ENCODE measurements at places on chromosomes 11 and 22.

DNA sequence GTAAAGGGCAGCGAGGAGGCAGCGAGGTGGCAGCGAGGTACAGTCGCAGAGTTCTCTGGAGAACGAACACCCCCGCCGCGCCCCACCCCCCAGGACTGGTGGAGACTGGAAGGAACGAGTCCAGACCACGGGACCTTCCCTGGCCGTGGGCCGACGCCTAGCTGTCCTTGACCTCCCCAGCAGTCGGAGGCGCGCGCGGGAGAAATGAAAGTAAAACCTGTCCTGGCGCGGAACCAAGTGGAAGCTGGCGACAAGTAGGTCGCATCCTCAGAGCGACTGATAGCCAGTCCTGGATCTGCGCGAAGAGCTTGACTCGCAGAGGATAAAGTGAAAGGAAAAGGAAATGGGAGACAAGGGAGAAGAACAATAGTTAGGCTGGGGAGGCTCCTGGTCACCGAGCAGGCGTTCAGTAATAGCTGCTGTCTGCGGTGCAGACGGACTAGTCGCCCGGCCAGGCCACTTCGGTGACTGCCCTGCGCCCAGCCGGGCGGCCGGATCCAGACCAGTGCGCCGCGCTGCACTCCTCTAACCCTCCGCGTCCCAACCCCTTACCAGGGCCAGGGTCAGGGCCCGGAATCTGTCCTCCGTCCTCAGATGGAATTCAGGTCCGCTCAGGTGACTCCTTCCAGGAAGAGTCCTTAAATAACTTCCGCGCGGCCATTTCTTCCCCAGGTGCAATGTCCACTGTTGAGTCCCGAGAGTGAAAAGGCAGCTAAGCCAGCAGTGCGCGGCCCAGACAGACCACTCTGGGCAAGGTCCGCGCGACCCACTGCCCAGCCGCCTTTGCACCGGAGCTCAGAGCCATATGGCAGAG is 1.9 kb upstream of the ADM start:
- no peak for DNase-seq

- no peak for DNase-seq
Measured at GRCh38 chr11:134266841-134267251, 9.3 kb upstream of the GLB1L3 start.

DNA sequence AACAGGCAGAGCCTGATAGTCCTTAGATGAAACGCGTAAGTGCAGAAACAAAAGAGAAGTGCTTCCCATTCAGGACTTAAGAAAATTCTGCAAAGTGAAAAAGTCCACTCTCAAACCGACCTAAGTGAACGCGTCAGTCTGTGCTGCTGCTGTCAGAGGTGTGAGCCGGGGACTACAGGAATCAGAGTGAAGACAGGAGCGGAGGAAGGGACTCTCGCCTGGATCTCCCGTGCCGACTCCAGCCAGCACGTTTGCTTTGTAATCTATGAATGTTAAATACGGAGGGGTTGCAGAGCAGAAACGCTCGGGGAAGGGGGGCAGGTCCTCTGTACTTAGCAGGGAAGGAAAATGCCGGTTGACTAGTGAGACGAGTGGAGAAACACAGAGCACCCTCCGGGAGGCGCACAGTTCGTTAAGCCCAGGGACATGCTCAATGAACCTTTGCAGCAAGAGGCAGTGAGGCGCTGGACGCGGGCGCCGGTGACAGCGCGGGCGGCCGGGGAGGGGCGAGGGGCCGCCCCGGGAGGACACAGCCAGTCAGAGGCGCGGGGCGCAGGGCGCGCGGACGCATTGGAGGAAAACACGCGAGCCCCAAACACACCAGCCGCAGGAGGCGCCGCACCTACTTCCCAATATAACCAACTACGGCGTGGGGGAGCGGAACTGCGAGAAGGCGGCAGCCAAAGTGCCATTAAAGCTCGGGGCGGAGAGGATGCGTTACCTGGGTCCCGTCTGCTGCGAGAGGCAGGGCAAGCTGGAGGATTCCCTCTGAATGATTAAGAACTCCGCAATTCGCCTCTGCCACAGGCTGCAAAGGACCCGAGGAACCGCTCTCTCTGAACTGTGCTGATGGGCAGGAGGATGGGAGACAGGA is at the start of gene CNTN5:
CNTN5 (plus strand) TSS at position 598 of the 874 bp plus-strand sequence.
- no peak for DNase-seq

GRCh38 chr11:45096636-45097035 is 49.8 kb upstream of the PRDM11 start:
- DNase-seq: no peak
